Germinal center (tissue), 1 donor: ENCODE measurements at places on chromosomes 4 and X.
A peak's percentile ranks its signal among the peaks of the same experiment; 100 is the strongest.

- DNase-seq = no peak
These were observed 134.0 kb upstream of the ZIC3 start for GRCh38 chrX:137431693-137432488.

GRCh38 chr4:138775489-138775888 lies 240.1 kb upstream of the NOCT start:
- no peak for DNase-seq

- no peak for DNase-seq
These were observed 102.1 kb upstream of the FAM9B start for GRCh38 chrX:9135901-9136510.

- DNase-seq = no peak
These were observed 1571.9 kb downstream of the ADGRL3 start for GRCh38 chr4:62771983-62772557.

DNA sequence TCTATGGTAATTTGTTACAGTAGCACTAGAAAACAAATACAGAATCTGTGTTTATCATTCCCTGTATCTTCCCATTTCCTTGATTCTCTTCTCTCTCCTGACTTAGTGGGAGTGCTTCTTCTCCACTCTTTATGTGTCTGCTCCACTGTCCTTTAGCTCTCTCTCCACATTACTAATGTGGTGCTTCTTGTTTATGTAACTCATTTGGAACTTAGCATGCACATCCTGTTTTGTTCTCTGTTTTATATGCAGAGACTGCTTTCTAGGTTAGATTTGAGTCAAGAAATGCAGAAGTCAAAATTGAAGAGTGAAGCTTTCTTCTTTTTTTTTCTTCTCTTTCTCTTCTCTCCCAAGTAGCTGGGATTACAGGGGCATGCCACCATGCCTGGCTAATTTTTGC lies 25.9 kb downstream of the ADH1A start:
- no peak for DNase-seq

- no peak for DNase-seq
These were observed 4.8 kb upstream of the SYNPO2 start for GRCh38 chr4:118883861-118884260.

DNA sequence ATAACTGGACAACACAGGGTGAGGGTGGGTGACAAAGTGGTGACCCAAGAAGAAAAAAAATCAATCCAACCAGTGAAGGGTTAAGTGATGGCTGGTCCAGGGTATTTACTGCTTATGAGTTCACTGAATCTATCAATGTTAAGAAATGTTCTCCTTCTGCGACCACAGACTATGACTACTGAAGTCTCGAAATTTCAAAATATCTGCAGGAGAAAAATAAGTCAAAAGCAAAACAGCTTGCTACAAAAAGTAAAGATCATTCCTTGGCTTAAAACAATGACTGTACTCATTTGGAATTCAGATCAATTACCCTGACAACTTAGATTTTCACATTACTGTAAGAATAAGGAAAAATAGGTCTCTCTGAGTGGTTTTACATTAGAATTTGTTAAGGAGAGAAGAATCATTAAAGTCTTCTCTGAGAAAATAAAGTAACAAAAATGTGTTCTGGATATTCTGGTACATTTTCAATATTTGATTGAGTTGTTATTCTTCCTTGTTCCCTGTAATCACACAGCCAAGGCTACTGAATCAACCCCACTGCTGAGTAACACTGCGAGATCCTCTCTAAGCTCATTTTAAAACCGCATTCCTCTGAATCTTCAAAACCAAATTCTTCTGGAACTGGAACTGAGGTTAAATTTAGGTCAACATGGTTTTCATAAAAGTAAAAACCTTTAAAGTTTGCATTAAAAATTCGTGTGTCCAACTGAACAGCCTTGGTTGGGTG lies 22.7 kb downstream of the SMPX start:
- DNase-seq = no peak

DNA sequence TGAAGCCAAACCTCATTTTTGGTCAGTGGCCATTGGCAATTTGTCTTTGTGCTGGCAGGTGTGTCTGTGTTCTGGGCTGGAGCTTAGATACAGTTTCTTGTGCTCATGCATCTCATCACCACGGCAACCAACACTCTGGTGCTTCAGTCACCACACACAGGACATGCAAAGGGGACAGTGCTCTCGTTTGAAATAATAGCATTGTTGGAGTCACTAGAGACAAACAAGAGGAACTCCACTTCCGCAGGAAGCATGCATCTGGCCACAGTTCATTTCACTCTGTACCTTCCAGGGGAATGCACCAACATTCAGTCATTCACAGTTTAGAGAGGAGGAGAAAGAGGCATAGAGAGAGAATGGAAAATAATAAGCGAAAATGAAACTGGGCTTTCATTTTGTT lies 267.4 kb downstream of the ANK2 start:
- DNase-seq = peak; percentile 40

DNA sequence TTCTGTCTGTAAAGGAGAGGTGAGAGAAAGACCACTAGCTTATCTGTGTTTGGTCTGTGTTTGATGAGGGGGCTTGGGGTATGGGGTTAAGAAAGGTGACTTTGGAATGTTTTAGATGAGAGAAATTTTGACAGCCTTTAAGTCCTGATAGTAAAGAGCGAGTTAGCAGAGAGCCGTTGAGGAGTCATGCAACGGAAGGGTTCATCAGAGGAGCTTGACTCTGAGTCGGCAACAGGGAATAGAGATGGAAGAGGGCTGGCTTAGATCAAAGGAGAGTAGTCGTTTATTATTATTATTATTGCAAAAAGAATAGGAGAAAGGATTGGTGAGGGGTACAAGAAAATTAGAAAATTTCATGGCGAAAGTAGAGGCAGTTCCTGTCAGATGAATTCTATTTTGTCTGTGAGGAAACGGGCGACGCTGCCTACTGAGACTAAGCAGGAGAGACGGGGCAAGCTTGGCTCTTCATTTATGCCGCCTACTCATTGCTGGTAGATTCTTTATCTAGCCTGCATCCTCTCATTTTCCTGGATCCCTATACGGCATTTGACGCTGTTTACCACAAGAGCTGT lies 473 bp upstream of the VAMP7 start:
- DNase-seq = no peak

DNA sequence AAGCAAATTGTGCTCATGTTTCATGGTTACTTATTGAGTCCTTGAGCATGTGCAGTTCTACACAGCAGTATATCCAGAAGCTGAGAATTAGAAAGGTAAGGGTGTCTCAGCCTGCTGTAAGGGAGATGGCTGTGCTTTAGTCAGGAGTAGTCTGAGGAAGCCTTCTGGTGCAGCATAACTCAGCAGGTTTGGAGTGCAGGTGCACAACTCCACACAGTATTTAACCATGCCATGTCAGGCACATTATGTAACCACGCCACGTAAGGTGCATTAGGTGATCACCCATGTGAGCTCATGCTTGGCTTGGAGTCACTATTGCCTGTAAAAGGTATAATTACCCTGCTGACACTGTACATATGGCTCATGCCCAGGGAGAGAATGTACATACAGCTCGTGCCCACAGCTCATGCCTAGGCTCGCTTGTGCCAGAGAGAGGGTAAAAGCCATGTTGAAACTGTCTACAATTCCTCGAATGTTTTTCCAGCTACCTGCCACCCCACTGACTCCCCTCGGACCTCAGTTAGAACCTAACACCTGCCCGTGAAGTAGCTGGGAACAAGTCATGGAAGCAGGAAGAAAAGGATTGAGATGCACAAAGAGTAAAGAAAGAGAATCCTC lies 37.8 kb downstream of the UCHL1 start:
- DNase-seq = no peak

DNA sequence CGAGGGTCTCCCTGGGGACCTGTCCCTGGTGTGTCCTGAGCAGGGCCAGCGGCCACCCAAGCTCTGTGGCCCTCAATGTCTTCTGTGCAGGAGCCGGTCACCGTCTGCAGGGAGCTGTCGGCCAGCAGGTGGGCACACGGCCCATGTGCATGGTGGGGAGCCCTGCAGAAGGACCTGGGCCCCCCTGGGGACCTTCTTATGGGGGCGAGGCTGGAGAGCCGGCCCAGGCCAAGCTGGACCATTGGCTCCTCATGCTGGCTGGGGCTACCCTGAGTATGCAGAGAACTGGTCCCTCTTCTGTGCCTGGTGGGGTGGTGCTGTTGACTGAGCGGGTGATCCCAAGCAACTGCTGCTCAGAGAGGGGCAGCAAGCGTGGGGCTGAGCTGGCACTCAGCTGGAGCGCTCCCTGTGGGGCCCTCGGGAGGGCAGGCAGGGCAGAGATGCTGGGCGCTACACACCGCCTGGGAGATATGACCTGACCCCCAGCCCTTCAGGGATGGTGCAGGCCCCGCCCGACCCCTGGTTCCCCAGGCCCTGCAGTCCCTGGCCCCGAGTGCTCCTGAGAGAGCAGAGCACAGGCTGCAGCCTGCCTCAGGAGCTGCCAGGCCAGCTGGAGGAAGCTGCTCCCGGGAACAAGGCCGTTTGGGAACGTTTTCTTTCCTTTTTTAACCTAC lies 14.8 kb downstream of the NAT8L start:
- DNase-seq = no peak

DNA sequence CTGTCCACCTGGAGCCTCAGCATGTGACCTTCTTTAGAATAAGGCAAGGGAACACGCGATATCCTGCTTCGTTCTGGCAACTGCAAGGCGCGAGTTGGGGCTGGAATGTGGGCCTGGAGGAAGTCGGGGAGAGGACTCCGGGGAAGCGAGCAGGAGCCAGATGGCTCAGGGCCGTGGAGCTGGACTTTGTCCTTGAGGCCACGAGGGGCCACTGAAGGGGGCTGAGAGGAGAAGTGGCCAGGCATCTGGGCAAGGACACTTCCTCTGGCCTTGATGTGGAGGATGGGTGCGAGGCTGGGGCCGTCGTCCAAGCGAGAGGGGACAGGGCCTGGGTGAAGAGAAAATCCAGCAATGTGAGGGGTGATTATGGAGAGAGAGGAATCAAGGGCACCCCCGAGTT lies 12.2 kb upstream of the DUSP9 start:
- DNase-seq = no peak

DNA sequence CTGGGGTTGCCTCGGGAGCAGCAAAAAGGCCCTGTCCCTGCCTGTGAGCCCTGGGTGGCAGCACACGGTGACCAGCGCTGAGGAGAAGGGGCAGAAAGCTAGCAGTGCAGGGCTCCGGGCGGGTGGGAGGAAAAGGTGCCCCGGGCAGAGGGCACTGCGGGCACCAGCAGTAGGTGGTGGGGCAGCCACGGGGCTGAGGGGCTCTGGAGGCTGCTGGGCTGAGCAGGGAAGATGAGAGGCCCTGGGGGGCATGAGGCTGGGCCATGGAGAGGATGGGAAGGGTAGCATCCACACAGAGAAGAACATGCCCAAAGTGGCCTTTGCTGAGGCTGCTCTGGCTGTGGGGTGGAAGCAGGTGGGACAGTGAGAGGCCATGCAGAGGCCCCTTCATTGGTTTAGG lies 67.5 kb upstream of the NKX1-1 start:
- no peak for DNase-seq

DNA sequence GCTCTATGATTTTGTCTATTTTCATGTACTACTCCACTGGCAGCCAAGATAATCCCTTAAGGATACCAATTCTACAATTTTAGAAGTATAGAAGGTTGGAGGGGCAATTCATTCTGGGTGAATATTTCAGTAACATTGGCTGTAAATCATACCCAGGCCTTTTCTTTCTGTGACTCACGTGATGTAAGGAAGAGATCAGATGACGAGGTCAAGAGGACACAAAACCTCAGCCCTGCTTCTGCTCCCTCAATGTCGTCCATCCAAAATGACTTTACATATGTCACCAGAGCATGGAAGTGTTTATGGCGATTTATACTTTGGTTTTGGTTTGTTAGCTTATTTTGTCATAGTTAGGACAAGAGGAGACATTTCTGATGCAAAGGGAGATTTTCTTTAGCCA lies 70.7 kb upstream of the SLC4A4 start:
- no peak for DNase-seq

- no peak for DNase-seq
These were observed 24.5 kb downstream of the DAPP1 start for GRCh38 chr4:99841129-99841528.

DNA sequence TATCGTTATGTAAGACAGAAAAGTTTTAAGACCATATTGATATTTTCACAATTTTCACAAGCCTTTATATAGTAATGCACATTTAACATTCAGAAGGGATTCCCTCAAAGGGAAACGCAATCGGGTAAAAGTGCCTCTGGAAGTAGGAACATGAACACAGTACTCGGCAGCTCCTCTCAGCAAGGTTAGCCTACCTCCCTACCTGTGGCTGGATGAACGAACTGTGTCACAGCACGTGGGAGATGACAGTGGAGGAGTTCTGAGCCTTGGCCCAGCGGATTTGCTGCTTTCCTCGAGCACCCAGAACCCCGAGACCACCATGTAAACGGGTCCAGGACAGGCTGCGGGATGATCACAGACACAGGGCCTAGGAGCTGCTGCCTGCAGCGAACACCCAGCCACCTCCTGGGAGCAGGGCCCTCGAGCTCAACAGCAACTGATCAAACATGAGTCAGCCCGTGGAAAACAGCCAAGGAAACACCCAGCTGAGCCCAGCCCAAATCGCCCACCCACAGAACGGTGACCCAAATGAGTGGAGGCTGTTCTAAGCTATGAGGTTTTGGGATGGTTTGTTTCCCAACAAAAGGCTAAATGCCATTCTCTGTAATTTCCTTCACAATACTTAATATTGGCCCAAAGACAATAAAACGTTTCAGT lies 30.4 kb downstream of the FAT1 start:
- DNase-seq = no peak

DNA sequence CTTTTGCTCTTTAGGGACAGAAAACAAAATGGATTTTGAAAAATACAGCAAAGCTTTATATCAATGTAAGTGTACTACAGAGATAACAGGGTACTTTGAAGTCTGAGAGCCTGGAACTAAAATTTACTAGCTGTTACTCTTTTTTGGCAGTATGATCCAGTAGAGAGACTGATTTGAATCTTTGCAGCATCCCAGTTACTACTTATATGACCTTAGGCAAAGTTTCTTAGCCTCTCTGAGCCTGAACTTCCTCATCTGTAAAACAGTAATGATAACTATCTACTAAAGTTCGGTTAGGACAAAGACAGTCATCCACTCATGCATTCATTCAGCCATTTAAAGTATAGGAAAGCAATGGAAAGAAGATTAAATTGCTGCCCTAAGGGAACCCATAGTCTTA lies 10.1 kb downstream of the BRWD3 start:
- no peak for DNase-seq

- DNase-seq = no peak
These were observed 330.9 kb downstream of the SPOCK3 start for GRCh38 chr4:166903408-166903807.

DNA sequence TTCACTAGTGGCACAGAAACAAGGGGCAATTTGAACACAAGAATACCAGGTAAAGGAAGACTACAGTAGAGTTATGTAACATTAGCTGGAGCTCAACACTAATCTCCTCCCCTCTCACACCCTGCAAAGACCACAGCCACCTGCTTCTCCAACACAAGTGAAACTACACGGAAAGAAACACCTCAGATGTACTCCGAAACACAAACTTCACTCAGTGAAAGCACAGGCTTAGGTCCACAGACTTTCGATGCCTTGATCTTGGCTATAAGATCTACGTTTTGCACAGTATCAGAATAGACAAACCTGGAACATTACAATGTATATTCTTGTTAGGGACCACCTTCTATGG lies 7.6 kb downstream of the ACSL1 start:
- DNase-seq = peak; percentile 26

DNA sequence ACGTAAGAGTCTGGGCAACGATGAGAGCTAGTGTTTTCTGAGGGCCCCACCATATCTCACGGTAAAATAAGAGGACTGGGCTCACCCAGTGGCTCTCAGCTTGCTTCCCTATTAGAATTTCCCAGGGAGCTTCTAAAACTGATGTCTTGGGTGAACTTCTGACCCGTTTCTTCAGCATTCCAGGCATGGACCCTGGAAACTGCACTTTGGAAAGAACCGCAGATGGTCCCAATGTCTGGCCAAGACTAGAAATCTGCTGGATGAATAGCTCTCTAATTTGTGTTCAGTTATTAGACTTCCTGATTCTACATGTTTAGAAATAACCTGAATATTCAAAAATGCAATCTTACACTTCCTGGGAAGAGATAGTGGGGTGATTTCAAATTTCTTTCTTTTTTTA lies 127.8 kb downstream of the ANOS1 start:
- DNase-seq = no peak
